ENCODE measurements at places on chromosomes 5 and 9. TPM values are rescaled to one million over a fixed set of nuclear protein-coding genes. Genes with fewer than 3 reads are reported as not detected.

DNA sequence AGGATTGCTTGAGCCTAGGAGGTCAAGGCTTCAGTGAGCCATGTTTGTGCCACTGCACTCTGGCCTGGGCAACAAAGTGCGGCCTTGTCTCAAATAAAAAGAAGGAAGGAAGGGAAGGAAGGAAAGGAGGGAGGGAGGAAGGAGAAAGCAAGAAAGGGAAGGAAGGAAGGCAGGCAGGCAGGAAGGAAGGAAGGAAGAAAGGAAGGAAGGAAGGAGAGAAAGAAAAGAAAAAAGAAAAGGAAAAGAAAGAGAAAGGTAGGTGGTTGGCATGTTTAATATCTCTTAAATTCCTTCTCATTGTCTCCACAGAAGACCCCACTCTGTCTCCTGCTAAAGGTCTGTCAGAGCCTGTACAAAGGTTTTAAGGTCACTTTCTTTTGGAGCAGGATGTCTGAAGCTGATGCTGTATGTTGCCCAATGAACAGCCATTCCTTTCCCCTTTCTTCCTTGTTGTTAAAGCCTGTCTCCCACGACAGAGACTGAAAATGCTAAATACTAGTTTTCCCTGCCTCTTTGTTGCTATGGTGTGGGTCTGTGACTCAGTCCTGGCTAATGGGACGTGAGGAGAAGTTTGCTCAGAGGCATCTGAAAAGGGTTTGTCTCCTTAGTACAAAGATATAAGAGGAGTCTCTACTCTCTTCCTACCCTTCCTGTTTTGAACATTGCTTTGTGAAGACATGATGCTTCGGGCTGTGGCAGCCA is 213.3 kb downstream of the PCSK1 start:
- DNase-seq: no peak

DNA sequence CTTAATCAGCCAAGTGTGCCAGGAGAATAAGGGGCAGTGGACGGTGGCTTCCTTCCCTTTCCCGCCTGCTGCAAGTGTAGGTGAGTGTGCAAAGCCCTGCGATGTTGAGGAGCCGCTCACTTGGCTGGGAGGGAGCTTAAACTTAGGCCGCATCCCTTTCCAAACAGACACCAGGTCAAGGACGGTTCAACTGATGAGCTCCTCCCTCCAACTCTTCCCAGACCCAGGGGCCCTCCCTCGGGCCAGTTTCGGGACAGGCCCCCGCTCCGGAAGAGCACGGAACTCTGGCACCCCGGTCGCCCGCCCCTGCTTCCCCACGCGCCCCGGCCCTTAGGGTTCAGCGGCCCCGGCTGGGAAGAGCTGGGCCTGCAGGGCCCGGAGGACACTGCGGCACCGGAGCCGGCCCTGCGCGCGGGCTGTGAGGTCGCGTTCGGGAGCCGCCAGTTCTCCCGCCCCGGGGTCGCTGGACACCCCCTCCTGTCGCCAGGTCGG is 481 bp downstream of the MRPL36 start:
- peak; percentile 15 for DNase-seq

GRCh38 chr5:177495243-177496060 is 2.0 kb downstream of the PDLIM7 start:
- DNase-seq: peak; percentile 11

- DNase-seq: no peak
Observed at GRCh38 chr9:131012396-131012917, 3.5 kb downstream of the LAMC3 start.

DNA sequence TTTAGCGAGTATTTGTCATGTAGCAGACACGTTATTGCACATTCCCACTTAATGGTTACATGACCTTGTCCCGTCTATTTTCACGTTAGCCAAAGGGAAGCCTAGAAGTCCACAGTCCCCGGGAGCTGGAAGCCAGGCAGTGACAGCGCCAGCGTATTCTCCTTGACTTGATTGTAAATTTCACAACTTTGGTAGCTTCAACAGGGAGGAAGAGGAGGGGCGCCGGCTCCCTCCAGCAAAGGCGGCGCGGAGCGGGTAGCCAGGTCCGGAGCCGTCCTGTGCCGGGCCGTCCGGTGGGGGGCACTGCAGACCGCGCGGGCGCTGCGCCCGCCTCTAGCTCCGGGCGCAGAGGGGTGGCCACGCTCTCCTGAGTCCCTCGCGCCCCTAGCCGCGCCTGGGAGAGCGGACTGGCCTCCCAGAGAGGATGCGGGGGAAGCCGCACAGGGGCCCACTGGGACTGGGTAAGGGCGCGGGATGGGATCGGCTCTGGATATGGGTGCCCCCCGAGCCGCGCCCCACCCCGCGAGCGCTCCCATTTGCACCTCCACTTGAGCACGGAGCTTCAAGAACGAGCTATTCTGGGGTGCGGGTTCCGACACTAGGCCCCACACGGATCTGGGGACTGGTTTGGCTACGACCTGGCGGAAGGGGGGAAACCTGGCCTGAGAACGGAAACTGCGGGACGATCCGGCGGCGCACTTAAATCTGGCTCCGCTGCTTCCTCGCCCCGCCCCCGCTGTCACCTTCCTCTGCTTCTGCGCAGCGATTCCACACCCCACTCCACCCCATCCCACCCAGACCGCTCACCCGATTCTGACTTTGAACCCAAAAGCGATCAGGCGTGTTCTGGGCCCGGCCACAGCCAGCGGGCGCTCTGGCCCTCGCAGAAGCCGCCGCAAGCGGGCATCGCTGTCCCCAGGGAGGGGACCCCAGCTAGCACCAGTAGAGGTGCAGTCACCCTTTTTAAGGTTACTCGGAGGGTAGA is 23.8 kb downstream of the KLF4 start:
- DNase-seq: peak; percentile 67

DNA sequence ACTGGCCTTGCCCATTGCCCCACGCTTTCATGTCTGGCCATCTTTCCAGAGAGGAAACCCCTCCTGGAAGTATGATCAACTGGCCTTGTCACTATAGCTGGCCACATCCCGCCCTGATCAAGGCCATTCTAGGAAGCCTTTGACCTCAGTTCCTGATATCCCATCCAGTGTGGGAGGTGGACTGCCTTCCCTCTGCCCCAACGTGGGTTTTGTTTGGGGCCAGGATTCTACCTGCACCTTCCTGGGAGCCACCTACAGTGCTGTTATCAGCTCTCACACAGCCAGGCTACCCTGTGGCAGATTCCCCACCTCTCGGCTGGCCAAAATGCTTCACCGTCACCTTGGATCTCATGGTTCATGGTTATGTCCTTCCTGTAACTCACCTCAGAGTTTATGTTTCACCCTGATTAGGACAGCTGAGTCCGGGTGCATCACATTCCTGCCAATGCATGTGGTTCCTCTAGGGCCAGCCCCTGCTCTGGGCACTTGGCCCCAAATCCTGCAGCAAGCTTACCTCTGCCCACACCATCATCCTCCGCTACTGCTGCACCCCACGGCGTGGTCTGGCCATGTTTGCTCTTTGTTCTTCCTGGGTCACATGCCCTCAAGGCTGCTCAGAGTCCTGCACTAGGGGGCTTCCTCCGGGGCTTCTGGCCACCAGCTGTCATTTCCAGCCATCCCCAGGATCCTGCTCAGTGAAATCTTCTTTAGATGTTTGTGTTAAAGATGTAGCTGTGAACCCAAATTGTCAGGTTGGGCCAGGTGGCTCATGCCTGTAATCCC is 24.2 kb upstream of the S1PR3 start:
- no peak for DNase-seq

DNA sequence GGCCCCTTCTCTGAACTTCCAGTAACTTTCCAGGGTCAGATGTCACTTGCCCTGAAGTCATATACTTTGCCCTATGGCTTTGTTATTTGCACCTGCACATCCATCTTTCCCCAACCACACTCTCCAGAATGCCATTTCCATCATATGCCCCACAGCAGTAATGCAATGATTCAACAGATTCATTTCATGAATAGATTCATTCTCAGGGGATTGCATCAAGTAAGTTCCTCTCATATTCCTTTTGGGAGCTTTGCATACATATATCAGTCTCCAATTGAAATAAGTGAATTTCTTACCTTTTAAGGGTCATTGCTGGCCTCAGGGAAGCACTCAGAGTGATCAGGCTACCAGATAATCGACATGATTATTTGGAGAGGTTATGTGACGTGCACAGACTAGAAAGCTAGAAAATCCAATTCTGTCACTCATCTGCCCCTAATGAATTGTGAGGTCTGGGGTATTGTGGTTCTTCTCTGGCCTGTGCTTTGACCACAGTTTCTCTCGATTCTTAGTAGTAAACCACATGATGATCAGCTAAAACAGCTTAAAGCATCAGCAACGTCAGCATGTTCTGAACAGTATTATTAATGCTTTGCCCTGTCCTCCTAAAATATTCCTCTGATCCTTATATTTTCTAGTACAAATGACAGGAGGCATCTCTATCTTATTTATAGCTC is 179.9 kb downstream of the ATPSCKMT start:
- no peak for DNase-seq

GRCh38 chr9:4152876-4153275 is 147.0 kb downstream of the GLIS3 start:
- DNase-seq: no peak

The PFN3 gene
- total RNA-seq: not detected

The MYMK gene
- not detected for total RNA-seq

Data from thyroid gland (tissue), 4 donors.